ENCODE measurements at places on chromosomes 2 and 18.

GRCh38 chr2:226585130-226585561 lies 214.5 kb downstream of the IRS1 start:
- DNase-seq: no peak

DNA sequence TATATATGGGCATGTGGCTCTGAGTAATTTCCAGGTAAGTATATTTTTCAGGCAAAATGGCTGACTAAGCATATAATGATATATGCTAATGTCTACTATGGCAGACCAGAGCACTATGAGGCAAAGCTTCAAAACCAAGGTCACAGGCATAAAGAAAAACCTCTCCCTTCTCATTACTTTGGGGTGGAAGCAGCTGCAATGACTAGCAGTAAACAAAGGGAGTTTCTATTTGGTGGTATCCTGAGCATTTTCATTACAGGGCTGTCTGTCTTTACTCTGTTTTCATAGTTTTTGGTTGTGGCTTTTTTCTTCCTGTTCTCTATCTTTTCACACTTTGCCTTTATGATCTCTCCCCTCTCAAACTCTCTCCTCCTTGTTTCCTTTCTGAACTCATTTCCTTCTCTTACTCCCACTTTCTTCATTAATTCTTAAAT lies 15.6 kb downstream of the PDE6D start:
- DNase-seq: no peak

- no peak for DNase-seq
Observed at GRCh38 chr2:100036026-100036425, 106.4 kb downstream of the AFF3 start.

- DNase-seq: no peak
Observed at GRCh38 chr18:76604935-76605240, 109.8 kb upstream of the ZNF516 start.

DNA sequence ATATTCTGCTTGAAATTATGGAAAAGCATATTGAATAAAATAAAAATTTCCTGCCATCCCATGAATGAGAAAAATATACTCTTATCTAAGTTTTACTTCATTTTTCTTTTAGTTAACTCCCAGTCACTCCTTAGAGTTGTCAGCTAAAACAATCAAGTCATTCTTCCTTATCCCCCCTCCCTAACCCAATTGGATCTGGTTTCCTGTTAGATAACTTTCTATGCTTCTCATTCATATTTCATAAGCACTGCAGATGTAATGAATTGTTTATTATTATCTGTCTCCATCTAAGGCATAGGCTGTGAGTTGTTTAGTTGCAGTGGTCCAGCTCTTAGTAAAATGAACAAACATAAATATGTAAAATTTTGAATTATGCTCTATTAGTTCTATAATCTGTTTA lies 244.0 kb upstream of the GCFC2 start:
- no peak for DNase-seq

GRCh38 chr2:231102772-231103171 lies 22.1 kb downstream of the HTR2B start:
- no peak for DNase-seq

- DNase-seq: no peak
Observed at GRCh38 chr18:48959921-48960920, 9.5 kb upstream of the SMAD7 start.

- DNase-seq: no peak
Observed at GRCh38 chr18:79542876-79543750, 136.5 kb upstream of the CTDP1 start.

DNA sequence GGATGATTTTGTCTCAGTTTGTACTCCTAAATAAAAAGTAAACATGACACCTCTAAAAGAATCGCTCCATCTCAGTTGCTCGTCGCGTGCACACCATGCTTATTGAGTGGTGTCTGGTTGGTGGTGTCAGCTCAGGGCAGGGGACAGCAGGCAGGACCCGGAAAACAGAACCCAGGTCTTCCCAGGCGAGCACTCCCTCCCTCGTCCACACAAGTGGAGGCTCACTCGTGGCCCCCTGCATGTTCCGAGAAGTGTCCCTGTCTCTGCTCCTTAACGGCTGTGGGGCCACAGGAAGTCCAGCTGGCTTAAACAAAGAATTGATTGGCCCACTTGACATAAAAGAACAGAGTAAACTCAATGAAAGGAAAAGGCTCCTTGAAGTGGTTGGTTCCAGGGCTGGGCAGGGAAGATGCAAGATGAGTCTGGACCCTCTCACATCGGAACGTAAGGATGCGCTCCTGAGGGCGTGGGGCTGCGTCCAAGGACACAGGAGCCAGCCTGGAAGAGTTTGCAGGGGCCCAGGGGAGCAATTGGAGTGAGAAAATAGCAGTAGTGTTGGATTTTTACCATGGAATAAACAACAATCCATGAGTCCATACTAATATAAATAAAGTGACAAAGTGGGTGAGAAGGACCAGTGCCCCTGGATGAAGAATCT lies 13.1 kb upstream of the CNDP1 start:
- DNase-seq: no peak

GRCh38 chr2:164617466-164617865 lies 3.8 kb downstream of the GRB14 start:
- DNase-seq: no peak

DNA sequence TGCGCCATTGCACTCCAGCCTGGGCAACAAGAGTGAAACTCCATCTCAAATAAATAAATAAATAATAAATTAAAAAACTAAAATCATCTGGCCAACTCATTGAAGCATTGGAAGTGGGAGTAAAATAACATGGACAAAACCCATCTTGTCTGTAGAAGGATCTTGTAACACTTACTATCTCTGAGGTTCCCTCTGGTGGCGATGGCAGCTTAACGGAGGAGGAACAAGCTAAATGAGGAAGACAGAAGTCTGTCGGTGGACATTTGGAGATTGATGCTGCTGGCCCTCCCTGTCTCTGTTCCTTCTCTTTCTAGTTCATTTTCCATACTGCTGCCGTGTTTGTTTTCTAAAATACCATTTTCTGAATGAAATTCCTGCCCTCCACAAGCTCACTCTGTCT lies 43.4 kb downstream of the ZCCHC2 start:
- DNase-seq: no peak

DNA sequence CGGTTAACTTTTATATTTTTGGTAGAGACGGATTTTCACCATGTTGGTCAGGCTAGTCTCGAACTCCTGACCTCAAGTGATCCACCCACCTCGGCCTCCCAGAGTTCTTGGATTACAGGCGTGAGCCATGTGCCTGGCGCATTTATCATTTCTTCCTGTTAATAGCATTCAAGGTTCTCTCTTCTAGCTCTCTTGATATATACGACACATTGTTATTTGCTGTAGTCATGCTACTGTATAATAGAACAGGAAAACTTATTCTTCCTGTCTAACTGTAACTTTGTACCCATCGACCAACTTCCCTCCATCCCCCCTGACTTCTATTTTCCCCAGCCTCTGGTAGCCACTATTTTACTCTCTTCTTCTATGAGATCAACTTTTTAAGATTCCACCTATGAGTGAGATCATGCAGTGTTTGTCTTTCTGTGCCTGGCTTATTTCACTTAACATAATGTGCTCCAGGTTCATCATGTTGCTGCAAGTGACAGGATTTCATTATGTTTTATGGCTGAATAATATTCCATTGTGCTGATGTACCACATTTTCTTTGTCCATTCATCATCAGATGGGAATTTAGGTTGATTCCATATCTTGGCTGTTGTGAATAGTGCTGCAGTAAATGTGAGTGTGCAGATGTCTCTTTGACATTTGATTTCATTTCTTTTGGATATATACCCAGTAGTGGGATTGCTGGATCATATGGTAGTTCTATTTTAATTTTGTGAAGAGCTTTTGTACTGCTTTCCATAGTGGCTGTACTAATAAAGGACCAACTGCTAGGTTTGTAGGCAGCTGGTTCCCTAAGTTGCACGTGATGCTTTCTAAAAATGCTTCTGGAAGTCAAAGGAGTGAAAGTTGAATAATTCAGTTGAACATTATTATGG lies 205.2 kb downstream of the PRKCE start:
- no peak for DNase-seq

Measured in stimulated activated CD8-positive, alpha-beta memory T cell treated with anti-CD3 and anti-CD28 coated beads, Interleukin-7, amount 100 ng/mL, for 1 hour (primary cell).